ENCODE measurements at places on chromosomes 4 and X.
A peak's percentile ranks its signal among the peaks of the same experiment; 100 is the strongest.

DNA sequence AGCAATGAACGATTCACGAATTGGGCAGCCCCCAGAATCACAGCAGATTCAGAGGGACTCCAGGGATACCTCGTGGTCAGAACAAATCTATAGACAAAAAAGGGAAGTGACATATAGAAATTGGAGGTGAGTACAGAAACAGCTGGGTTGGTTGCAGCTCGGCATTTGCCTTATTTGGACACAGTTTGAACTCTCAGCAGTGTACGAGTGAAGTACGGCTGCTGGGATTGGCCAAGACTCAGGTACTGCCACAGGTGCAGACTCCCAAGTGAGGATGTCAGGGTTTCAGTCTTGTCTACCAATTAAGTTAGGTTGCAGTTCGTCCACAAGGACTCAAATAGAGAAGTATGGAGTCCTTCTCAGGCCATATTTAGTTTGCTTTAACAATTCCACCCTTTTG, 28.2 kb downstream of the HTT-AS start:
- DNase-seq = no peak

GRCh38 chrX:105706041-105706440, 116.3 kb upstream of the NRK start:
- no peak for DNase-seq

- DNase-seq = no peak
These were observed 8.5 kb downstream of the ANXA5 start for GRCh38 chr4:121688261-121688660.

DNA sequence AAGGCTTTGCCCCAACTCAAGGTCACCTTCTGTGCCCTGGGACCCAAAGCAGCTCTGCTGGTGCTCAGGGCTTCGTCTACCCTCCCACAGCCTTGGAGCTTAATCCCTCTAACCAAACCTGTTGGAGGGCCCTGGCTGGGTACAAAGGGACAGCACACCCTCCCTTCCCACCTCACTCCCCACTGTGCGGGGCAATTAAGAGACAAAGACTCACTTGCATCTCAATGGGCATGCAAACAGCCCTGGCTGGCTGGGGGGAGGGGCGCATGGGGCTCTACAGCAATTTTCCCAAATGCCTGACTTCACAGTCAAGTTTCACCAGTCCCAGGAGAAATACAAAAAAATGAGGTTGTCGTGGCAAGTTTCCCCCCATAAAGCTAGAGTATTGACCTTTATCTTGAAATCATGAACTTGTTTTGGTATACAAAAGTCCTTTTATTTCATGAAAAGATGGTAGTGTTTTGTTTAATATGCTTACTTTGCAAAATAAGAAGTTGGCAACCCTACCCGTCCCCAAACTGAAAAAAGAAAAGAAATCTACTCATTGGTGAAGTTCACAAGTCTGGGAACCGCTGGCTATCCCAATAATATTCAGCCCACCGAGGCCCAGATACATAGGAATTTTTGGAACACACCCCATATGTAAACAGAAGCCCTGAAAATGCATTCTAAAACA, 4.1 kb upstream of the CD99L2 start:
- no peak for DNase-seq

DNA sequence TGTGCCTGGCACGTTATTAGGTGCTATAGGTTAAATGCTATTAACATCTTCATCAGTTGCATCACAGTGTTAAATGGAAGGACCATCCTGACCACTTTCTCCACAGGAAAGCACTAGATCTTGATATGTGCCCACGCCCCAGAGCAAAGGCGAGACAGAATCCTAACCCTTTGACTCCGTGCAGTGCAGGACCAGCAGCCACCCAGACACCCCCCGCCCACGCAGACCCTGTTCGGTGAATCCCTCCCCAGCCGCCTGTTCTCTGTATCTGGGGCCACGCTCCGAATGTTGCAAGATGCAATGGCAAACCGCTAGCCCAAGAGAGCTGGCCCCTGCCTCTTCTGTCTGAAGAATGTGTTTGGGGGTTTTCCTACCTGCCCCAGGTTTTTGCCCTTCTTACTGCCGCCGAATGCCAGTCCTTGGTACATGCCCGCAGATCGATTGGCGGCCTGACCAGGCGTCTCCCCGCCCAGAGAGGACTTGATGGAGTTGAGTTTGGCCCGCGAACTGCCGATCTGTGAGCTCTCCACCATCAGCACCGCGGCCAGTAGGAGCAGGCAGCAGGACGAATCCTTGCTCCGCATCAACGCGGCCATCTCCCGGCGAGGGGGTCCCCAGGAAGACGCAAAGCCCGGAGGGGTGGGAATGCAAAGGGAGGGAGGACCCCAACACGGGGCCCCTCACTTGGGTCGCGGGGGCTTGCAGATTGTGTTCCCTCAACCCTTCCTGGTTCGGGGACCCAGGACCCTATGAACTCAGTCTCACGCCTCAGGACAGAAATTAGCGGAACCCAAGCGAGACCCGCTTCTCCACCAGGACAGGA, 906 bp downstream of the DKK2 start:
- no peak for DNase-seq

DNA sequence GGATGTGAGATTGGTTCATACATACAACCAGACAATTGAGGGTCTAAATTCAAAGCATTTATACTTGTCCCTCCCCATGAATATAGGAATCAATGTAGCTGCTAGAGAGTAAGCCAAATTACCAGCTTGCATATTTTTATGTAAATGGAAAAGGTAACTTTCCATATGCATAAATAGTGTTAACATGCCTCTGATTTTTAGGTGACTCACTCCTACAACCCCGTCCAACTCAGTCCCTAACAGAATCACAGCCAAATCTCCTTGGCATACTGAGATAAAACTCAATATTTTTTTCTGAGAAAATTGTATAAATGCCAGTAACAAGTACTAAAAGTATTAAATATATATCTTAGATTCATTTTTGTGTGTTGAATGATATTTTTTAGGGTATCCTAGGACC, 67.2 kb downstream of the INPP4B start:
- DNase-seq = no peak

- peak; percentile 2 for DNase-seq
These were observed 286.9 kb upstream of the FGF16 start for GRCh38 chrX:77160301-77160700.

DNA sequence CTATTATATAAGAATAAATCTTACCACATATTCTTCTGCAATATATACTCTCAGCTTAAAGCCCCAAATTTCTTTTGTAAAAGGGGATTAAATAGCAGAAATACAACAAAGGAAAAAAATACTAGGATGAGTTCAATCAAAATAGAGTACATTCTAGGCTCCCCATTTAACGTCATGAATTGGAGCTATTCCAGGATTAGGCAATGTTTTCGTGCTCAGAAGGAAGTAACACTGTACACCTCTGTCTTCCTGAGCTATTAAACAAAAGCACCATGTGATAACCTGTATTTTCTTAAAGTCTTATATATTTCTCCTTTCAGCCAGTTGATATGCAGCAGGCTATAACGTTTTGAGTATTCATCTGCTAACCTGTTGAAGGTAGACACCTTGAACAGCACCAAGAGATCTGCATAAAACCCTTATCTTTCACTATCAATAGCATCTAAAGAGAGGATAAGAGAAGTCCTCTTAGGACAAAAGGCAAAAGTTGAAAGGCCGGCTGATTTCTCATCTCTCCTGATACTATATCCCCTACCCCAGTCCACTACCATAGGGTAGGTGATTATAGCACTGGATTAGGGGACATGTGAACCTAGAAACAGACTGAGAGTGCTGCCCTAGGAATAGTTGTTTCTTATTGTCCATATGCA, 31.5 kb downstream of the TEC start:
- DNase-seq = no peak

DNA sequence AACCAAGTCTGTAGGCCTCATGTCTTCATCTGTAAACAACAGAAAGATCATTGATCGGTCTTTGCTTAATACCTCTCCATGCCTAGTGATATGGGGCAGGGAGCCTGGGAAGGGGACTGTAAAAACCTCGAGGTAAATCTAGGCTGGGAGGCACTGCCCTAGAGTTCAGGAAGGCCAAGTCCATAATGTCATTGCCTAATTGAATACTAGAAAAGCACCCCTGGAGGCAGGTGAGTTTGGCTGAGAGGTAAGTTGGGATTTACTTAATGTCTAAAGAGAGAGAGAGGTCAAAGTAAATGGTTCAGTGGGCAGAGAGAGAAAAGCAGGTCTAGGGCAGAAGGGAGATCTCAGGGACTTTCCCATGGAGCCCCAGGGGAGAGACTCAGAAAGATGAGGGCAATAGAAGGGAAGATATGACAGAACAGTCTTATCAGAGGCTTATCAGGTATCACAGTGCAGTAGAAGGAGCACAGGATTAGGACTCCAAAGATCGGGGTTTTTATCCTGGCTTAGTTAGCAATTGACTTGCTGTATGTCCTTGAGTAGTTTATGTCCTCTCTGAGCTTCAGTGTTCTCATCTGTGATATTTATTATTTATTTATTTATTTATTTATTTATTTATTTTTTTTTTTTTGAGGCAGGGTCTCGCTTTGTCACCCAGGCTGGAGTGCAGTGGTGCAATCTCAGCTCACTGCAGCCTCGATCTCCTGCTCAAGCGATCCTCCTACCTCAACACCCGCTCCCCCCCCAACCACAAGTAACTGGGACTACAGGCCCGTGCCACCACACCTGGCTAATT, 85.2 kb downstream of the SLC16A2 start:
- no peak for DNase-seq

DNA sequence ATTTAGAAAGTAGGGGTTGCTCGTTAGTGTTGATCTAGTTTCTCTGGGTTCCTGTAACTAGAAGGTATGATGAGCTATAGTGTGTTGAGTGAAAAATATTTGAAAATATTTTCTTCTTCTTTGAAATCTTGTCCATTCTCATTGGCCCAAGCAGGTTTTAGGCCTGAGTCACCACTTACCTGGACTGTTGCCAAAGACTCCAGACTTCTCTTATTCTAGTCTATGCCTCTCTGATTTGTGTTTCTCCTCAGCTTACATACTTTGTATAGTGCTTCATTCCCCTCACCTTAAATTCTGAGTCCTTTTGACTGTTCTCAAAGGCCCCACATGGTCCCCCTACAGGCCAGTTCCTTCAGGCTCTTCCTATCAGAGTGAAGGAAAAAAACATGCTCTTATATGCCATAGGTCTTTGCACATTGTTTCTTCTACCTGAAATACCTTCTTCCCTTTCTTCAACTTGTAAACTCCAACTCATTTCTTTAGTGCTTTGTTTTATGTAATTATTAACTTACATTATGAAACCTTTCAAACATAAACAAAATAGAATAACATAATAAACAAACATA, 258.2 kb downstream of the PPP1R2C start:
- no peak for DNase-seq

- no peak for DNase-seq
These were observed 653 bp downstream of the BEX1 start for GRCh38 chrX:103063191-103063845.

DNA sequence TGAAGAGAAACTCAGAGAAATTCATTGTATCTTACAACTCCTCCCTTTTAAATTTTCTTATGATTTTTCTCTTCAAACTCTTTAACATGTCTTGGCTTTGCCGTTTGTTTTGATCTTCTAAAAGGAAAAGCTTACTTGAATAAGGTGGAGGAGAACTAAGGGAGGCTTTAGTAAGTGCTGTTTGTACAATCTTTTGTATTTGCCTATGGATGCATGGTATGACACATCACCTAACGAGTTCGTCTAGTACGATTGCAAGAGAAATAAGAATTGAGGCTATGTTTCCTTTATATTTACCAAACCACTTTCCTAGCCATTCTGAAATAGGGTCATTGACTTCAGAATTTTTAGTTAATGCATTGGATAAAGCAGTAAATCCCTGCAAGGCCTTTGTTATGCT, 8.4 kb upstream of the BST1 start:
- no peak for DNase-seq

DNA sequence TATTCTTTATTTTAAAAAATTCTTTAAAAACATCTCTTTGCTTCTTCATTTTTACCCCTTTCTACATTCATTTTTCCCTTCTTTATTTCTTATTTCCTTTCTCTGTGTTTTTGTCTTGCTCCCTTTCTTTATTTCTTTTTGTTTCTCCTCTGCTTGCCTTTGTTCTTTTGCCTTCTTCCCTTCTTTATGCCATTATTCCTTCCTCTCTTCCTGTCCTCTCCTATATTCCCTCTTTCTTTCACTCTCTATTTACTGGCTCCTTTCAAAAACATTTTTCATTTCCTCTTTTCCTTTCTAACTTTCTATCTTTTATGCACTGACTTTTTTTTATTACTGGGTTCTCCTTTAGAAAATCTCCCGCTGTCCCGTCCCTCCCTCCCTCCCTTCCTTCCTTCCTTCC, 102.2 kb downstream of the RBMX2 start:
- no peak for DNase-seq

DNA sequence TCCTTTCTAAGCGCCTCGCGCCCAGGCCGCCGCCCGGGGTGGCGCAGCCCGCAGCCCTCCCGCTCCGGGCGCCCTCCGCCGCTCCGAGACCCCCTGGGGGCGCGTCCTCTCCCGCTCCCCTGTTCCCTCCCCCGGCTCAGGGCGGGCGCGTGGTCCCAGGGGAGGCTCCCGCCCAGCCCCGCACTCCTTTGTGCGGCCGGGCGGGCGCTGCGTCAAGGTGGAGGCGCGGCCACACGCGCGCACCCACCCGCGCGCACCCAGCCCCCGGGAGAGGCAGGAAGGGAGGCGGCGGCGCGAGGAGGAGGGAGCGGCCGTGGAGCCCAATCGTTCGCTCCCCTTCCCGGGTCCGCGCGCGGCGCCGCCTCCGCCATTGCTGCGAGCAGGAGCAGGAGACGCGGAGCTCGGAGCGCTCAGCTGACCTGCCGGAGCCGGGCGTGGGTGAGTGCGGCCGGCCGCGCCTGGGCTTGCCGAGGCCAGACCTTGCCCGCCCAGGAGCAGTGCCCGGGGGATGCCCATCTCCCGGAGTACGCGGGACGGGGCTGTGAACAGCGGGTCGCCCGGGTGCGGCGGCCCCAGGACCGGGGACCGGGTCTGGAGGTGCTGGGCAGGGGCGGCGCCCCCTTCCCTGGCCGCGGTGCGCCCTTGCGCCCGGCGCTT, at the start of gene NSG1:
NSG1 (plus strand) TSS at position 367 of the 657 bp plus-strand sequence. CDS start 528 bp downstream, outside the sequence.
- no peak for DNase-seq

GRCh38 chrX:112613686-112614085, 66.1 kb downstream of the LHFPL1 start:
- DNase-seq = no peak
